ENCODE measurements at places on chromosomes 13 and 19. TPM values are rescaled to one million over a fixed set of nuclear protein-coding genes. Genes with fewer than 3 reads are reported as not detected.

DNA sequence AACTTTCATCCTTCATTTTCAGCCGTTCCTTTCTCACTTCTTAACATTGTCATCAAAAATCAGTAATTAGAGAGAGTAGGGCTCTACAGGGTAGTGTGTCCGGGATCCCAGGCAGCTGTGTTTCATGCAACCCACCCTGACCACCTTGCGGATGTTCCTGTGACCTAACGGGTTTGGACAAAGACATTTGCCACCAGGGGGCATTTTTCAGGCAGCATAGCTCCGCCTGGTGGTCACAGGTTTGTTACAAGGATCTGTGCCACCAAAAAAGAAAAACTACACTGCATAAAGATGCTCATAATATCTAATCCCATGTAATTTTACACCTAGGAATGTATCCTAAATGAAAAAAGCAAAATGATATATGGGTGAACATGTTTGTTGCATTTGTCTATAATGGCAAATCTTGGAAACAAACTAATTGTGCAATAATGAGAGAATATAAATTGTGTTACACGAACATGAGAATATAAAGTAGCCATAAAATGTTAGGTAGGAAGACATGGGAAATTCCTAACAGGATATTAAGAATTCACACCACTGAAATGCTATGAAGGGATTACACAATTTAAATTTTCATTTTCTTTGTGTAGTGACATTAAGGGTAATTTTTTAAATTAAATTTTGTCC is 123.0 kb downstream of the SLC7A1 start:
- peak; percentile 73 for DNase-seq
- peaks cover 2% of the 10 kb centered on the region for H3K27me3 ChIP-seq

DNA sequence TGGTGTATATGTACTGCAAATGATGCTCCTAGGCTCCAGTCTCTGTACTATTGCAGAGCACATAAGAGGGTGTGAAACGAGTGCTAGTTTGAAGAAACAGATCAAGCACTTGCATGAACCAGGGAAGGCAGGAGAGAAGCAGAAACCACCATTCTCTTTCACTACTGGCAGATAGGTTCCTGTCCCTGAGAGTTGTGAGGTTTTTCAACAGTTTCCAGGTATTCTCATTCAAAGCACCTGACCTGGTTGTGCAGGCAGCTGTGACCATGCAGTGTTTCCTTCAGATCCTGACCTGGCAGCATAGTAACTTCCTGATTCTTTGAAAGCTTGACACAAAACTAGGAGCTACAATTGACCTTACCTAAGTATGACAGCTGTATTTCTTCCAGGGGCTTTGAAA is 164.9 kb downstream of the UFM1 start:
- H3K27me3 ChIP-seq: no peaks in the 10 kb centered on the region
- no peak for DNase-seq
- H3K4me3 ChIP-seq: no peak overlapping the region
- no peaks in the 10 kb centered on the region for H3K36me3 ChIP-seq

DNA sequence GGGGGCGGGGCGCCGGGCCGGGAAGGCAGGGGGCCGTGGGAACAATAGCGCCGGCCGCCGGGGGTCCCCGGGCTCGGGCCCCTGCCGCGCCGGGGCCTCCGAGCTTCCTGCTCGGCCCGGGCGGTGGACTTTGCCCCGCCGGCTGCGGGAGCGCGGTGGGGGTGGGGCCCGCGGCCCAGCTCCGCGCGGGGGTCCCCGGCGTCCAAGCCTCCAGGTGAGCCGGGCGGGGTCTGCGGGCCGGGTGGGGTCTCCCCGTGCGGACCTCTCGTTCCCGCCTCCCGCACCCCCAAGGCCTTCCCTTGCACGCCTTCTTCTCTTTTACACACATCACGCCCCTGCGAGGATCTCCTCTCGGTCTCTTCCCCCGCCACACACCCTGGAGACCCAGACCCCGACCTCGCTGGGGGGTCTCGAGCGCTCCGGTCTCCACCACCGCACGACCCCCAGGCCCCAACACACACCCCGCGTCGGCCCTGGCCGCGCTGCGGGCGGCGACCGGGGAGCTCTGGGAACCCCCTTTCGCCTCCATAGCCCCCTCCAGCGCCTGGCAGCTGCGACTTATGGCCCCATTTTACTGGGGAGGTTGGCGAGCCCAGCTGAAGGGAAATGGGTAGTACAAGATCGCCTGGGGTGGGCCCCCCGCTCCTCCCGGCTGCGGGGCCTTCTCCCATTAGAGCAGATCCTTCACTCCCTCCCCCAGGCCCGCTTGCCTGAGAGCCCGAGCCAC is 711 bp downstream of the CAMSAP3 start:
- peak overlapping the region; percentile 56 for H3K4me3 ChIP-seq
- H3K36me3 ChIP-seq: no peaks in the 10 kb centered on the region
- peaks cover 7% of the 10 kb centered on the region for H3K4me1 ChIP-seq
- no peak overlapping the region for H3K27ac ChIP-seq
- peak; percentile 22 for DNase-seq

- no peak overlapping the region for H3K27ac ChIP-seq
- H3K36me3 ChIP-seq: no peaks in the 10 kb centered on the region
- peak; percentile 4 for DNase-seq
- no peaks in the 10 kb centered on the region for H3K27me3 ChIP-seq
- no peak overlapping the region for H3K4me3 ChIP-seq
Measured at GRCh38 chr13:72113076-72113475, 246.1 kb upstream of the DACH1 start.

U2AF1L4 gene
- total RNA-seq: 42.5 TPM
